ENCODE measurements at places on chromosomes 2 and 18. TPM values are rescaled to one million over a fixed set of nuclear protein-coding genes. Genes with fewer than 3 reads are reported as not detected.

CYP1B1 gene
- 0.07 TPM for total RNA-seq

KATNAL2 gene
- 0.33 TPM for total RNA-seq

DNA sequence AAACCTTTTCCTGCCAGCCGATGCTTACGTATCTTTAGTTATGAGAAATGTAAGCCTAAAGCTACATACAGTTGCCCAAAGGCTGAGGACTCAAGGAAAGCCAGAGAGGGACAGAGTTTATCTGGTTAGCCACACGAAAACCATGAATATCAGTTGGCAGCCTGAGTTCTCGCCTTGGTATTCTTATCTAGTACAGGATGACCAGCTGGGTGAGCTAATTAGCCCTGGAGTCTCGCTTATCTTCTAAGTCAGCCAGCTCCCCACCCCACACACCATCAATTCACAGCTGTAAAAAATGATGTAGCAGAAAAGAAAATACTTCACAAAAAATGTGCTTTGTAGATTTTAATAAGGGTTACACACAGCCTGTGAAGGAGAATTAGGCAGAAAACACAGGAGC lies 617.5 kb upstream of the SOX11 start:
- DNase-seq = no peak

DNA sequence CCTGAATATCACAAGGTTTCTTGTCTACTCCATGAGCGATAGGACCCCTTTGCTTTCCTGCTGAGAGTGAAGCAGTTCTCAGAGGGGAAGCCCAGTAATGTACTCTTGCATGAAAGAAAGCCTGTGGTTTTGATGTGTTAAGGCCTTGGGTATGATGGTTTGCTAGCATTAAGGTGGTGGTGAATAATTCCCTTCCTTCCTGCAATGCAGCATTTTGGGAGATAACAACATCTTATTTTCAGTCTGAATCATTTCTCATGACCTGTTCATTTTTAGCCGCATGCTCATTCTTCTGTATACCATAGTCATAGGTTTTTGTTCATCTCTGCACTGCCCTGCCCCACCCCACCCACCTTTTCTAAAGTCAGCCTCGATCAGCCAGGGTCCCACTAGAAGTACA lies 66.2 kb downstream of the HNMT start:
- DNase-seq = no peak

DNA sequence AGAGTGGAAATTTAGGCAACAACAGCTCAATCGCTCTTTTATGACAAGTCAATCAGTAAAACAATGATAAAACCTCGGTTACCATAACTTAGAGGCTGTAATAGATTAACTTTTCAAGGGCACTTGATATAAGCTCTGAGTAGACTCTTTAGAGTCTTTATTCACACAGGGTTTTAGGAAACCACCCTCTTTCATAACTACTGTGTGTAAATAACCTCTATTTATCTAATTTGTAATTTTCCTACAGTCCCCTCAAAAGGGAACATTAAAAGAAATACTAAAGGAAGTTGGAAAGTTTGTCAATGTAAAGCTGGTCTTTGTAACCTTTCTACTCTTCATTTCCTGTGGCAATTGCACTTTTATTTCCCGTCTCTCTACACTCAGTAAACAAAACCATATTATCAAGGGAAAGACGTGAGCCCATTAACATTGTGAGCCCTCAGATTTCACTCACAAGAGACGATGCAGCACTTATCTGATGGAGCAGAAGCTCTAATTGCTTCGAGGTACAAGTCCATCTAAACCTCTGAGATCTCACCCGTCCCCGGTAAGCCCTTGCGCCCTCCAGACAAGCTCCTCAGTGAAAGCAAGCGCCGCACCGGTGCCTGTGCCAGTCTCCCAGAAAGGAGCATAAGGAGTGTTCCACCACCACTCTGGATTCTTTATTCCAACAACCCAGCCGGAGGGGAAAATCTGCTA lies 1.1 kb upstream of the HOXD1 start:
- DNase-seq = no peak

GRCh38 chr2:152693033-152693432 lies 24.2 kb downstream of the PRPF40A start:
- DNase-seq = no peak

DNA sequence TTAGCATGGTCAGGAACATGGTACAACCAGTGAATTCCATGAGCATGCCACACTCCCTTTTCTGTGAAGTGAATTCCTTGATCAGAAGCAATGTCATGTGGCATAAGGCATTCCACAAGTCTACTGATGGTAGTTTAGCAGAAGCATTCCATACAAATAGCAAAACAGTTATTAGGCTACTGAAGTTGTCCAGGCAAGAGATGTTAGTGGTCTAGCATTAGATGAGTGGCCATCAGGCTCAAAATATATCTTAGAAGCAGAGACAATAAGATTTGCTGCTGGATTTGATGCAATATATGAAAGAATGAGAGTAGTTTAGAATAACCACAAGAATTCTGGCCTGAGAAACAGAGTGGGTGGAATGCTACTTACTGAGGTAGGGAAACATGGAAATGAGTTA lies 355.3 kb upstream of the NRXN1 start:
- DNase-seq = no peak

CYP27A1 gene
- total RNA-seq = 10.9 TPM
